ENCODE measurements at places on chromosomes 7 and 10.
A peak's percentile ranks its signal among the peaks of the same experiment; 100 is the strongest.

DNA sequence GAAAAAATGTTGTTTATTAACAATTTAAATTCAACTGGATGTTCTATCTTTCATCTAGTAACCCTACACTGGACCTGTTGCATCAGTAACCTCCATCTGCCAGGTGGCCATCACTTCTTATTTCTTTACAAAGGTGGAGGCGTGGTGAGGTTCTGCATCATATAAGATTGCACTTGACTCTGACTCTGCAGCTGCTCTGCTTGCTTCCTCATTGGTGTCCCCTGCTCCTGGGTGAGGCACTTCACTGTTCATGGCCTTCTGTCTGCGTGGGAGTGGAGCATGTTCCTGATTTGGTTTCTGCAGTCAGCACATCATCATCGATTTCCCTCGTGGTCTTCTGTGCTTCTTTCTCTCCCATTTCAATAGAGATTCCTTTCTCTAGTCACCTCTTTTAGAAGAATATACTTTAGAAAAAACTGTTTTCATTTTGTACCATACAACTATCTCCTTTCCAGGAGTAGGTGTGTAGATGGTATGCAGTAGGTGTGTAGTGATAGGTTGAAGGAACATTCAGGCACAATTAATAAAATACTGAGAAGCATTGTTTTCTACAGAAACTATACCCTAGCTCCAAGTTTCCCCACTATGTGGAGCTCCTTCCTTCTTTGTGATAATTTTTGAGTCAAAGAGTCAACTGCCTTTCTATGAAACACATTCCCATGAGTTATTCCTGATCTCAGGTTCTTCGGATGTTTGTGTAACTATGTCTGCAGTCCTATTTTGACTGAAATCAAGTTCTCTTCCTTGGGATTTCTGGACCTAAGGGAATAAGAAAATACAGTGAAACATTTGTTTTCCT, 231.7 kb upstream of the CNTNAP2 start:
- DNase-seq = no peak

DNA sequence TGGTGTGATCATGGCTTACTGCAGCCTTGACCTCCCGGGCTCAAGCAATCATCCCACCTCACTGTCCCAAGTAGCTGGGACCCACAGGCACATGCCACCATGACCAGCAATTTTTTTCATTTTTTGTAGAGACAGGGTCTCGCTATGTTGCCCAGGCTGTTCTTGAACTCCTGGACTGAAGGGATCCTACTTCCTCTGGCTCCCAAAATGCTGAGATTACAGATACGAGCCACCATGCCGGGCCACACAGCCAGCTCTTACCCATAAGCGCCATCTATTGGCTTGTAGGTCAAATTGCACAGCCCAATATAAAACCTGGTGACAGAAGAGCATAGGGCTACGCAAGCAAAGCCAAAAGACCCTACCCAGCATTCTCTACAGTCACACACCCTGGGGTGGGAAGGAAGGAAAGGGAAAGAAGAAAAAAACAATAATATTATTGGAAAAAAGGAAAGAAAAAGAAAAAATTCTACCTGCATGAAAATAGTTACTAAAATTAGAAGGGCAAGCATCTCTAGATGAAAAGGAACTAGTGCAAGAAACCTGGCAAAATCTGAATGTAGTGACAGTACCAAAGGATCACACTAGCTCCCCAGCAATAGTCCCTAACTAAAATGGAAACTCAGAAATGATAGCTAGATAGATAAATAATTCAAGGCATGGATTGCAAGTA, 29.4 kb upstream of the AMPH start:
- DNase-seq = no peak

DNA sequence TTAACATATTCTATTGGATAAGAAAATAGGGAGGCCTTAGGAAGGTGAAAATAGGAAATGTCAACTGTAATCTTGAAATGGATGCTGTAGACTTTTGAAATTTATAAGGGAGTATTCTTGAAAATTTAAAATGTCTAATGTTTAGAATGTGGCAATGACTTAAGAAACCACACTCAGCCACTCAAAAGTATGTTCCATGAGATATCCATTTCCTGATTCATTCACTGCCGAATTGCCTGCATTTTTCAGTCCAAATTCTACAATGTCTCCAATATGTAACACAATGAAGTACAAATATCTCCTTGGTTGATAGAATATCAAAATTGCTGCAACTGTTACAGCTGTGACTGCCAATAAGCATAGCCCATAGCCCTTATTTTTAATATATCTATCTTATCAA, 25.9 kb downstream of the PRKG1 start:
- DNase-seq = no peak

DNA sequence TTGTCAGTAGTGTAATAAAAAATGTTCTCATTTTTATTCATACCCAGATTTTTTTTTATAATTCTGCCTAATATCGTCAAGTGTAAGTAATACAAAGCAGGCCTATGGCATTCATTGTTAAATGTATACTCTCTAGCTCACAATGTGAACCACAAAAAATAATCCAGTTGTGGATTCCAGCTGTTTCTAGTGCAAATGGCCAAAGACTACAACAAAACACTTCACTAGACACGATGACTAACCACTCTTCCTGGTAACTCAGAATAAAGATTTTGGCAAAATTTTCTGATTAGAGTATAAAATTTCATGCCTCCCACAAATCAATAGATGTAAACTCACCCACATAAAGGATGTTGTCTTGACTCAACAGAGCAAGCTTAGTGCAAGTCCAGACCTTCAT, 396.6 kb downstream of the DGKB start:
- DNase-seq = no peak

DNA sequence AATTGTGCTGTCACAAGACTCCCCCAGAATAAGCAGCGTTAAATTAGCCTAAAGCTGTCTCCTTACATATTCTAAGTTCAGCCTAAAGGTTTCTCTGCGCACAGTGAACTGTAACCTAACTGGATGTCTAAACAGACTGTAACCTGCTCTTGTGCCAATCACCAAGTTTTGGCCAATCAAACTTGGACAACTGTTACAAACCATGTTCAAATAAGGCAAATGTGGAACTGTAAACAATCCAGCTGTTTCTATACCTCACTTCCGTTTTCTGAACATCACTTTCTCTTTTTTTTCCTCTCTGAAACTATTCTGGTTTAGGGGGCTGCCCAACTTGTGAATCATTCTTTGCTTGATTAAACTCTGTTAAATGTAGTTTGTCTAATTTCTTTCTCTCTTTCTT, 252.2 kb upstream of the HABP2 start:
- DNase-seq = no peak

- no peak for DNase-seq
These were observed 260.2 kb upstream of the TMEM72 start for GRCh38 chr10:44650691-44651661.

- no peak for DNase-seq
These were observed 33.1 kb downstream of the ZMIZ1 start for GRCh38 chr10:79101560-79102497.

GRCh38 chr7:46652317-46652716, 731.2 kb upstream of the IGFBP3 start:
- no peak for DNase-seq

- DNase-seq = no peak
These were observed 26.7 kb downstream of the GNA12 start for GRCh38 chr7:2817456-2817855.

- DNase-seq = no peak
These were observed 88.6 kb downstream of the RNF216 start for GRCh38 chr7:5692845-5693278.

DNA sequence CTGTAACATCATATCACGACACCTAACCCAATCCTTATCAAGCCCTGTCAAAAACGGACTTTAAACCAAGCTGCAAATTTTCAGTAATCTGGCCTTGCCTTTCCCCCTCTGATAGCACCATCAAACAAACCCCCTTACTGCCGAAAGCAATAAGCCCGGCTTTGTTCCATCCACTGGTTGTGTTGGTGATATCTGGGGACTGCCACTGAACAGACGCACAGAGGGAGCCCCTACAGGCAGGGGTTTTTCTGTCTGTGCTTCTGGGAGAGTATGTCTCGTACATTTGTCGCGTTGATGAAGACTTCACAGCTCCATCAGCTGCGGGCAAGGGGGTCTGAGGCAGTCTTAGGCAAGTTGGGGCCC, 550 bp upstream of the PLAU start:
- no peak for DNase-seq

GRCh38 chr10:131975003-131975402, 6.7 kb downstream of the BNIP3 start:
- DNase-seq = no peak

- DNase-seq = no peak
These were observed 123.1 kb upstream of the EEPD1 start for GRCh38 chr7:36029853-36030515.

GRCh38 chr7:122893486-122893885, 7.2 kb upstream of the CADPS2 start:
- DNase-seq = no peak

DNA sequence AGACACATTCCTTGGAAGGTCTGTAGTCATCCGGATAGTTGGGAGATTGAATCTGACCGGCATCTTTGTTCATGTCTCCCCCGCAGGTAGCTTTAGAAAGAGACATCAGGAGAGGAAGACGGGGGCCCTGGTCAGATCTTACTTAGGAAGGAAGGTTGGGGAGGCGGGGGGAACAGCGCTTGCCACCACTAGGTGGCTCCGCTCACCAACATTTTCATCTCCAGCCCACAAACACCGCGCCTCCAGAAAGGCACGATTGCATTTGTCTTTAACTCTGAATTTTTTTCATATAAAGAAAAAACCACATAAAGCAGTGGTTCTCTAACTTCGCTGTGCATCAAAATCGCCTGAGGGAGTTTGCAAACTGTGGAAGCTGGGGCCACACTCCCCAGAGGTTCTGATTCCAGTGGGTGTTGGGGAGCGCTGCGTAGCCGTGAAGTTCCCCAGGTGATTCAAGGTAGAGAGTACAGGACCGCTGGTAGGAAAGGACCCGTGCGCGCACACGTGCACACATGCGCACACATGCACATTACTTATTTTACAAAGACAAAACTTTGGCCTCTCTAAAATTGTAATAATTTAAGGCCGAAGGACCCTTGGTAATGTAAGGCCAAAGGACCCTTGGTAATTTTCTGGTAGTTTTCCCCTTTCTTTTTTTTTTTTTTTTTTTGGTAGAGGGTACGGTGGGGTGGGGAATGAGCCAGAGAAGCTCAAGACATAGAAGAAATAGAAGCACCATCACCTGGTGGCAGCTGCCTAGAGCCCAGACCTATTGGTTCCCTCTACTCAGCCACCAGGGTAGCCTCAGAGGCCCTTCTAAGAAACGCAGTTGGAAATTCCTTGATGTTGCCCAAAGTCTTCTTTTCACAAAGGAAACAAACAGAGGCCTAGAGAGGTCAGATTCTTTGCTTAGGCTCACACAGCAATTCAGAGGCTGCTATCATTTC, 37.4 kb upstream of the OPALIN start:
- peak; percentile 68 for DNase-seq

GRCh38 chr10:8473205-8473604, 418.7 kb downstream of the GATA3 start:
- no peak for DNase-seq

GRCh38 chr10:4545062-4545461, 280.9 kb upstream of the AKR1E2 start:
- no peak for DNase-seq

DNA sequence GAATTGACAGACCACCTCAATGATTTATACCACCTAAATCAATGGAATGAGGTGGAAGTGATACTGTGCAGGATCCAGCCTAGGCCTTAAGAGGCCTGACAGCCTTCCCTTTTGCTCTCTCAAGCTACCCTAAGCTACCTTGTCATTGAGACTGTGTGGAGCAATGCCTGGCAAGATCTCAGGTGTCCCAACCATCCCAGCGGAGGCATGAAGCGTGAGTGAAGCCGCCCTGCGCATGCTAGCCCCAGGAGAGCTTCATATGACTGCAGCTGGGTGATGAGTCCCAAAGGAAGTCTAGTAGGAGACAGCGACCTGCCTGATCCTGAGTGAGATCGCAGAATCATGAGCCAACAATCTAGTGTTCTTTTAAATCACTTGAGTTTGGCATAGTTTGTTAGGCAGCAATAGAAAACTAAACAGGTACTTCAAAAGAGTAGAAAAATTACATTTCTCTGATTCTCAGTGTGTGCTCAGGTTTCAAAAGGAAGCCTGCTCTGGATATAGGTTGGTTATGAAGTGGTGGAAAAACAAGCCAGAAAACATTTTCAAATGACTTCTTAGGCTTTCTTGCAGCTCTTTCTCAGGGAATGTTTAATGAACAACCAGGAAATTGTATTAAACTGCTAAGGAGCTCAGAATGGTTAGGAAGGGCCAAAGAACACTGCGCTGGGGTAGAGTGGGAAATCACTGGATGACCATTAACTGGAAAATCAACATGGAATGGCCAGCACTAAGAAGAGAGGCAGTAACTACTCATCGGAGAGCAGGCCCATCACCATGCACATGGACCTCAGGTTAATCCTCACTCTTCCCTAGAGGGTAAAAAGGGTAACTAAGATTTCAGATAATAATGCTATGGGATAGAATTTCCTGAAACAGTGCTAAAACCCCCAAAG, 535.2 kb downstream of the PHTF2 start:
- no peak for DNase-seq

- peak; percentile 22 for DNase-seq
These were observed 3.9 kb upstream of the SAR1A start for GRCh38 chr10:70174058-70174741.

All from GM18507 (cell line).